ENCODE measurements at places on chromosomes 7 and 10. TPM values are rescaled to one million over a fixed set of nuclear protein-coding genes. Genes with fewer than 3 reads are reported as not detected.

Gene LAMB4
- 0.12 TPM for total RNA-seq

- peaks cover 17% of the 10 kb centered on the region for H3K27me3 ChIP-seq
- DNase-seq: no peak
- peaks cover 5% of the 10 kb centered on the region for H3K4me1 ChIP-seq
- H3K4me3 ChIP-seq: no peak overlapping the region
Observed at GRCh38 chr10:128631801-128632241, 505.6 kb upstream of the MKI67 start.

Gene RHOBTB1
- total RNA-seq: 23.8 TPM

- no peak for DNase-seq
- H3K36me3 ChIP-seq: no peaks in the 10 kb centered on the region
- H3K4me1 ChIP-seq: no peaks in the 10 kb centered on the region
- H3K27me3 ChIP-seq: peaks cover 50% of the 10 kb centered on the region
- no peak overlapping the region for H3K27ac ChIP-seq
- H3K4me3 ChIP-seq: no peak overlapping the region
Observed at GRCh38 chr10:117221156-117221711, 19.7 kb upstream of the SLC18A2 start.

GRCh38 chr7:127620406-127621233 lies 2.7 kb upstream of the PAX4 start:
- peaks cover 5% of the 10 kb centered on the region for H3K4me1 ChIP-seq
- no peak overlapping the region for H3K27ac ChIP-seq
- no peaks in the 10 kb centered on the region for H3K36me3 ChIP-seq
- DNase-seq: no peak

GRCh38 chr7:149706398-149706797 lies 67.0 kb downstream of the ZNF467 start:
- H3K4me3 ChIP-seq: no peak overlapping the region
- H3K27ac ChIP-seq: no peak overlapping the region
- DNase-seq: no peak
- H3K36me3 ChIP-seq: peaks cover 2% of the 10 kb centered on the region

Gene MUC12
- 0.31 TPM for total RNA-seq

Gene TCTN3
- total RNA-seq: 61.8 TPM

- no peak for DNase-seq
- no peaks in the 10 kb centered on the region for H3K4me1 ChIP-seq
- no peak overlapping the region for H3K27ac ChIP-seq
Observed at GRCh38 chr10:132132421-132132841, 54.3 kb upstream of the DPYSL4 start.

Gene ABCB1
- 0.48 TPM for total RNA-seq

DNA sequence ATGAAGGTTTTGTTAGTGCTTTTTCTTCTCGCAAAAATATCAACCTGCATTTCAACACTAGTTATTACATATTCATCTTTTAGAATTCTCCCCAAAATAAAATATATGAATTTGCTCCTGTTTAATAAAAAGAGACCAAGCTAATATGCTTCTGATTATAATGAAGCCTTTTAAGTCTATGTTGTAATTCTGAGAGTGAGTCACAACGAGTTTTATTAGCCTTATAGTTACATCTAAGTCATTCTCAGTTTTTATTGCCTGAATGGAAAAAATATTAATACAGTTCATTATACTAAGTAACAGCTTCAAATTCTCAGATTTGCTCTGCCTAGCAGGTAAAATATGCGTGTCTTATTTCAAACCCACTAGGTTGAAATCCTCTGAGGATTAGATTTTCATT lies 152.4 kb upstream of the CELF2 start:
- H3K36me3 ChIP-seq: no peaks in the 10 kb centered on the region
- no peak overlapping the region for H3K27ac ChIP-seq
- no peak for DNase-seq
- no peak overlapping the region for H3K4me3 ChIP-seq
- H3K4me1 ChIP-seq: no peaks in the 10 kb centered on the region

Gene TMEM130
- total RNA-seq: 0.20 TPM
